ENCODE measurements at places on chromosomes 16 and 17.

- no peak for DNase-seq
Measured at GRCh38 chr16:2233872-2234812, 2.1 kb upstream of the DNASE1L2 start.

DNA sequence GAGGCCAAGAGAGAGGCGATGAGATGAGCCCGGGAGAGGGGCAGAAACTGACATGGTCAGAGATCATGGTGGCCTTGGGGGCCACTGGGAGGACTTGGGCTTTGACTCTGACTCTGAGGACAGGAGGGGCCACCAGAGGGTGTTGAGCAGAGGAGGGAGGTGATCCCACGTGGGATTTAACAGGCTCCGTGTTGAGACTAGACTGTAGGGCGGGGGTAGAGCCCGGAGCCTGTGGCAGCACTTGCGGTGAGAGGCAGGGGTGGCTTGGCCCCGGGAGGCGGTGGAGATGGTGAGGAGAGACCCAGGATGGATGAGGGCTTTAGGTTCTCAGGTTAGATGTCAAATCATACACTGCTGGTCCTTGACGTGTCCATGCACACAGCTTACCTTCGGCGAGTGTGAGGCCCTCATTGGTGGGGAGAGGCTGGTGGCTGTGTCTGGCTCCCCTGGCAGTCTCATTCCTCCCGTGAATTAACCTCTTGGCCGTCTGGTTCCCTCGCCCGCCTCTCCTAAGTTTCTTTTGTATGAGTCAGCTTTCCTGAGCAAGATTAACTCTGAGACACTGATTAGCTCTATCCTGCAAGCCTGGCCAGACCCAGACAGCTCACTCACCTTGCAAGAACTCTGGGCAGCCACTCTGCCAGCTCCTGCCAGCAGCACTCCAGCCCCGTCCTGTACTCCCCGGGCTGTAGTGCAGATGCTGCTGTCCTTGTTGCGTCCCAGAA lies 39.7 kb downstream of the VPS35L start:
- DNase-seq, result peak; percentile 52

DNA sequence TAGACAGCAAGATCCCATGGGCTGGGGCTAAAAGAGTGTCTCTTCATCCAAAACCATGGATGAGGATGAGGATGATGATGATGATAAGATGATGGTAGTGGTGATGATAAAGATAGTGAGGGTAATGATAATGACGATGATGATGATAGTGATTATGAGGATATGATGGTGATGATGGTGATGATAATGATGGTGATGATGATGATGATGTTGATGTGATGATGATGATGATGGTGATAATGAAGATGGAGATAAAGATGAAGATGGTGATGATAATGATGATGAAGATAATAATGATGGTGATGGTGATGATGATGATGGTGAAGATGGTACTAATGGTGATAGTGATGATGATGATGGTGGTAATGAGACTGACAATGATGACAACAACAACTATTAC lies 299.5 kb downstream of the NPIPA8 start:
- no peak for DNase-seq

DNA sequence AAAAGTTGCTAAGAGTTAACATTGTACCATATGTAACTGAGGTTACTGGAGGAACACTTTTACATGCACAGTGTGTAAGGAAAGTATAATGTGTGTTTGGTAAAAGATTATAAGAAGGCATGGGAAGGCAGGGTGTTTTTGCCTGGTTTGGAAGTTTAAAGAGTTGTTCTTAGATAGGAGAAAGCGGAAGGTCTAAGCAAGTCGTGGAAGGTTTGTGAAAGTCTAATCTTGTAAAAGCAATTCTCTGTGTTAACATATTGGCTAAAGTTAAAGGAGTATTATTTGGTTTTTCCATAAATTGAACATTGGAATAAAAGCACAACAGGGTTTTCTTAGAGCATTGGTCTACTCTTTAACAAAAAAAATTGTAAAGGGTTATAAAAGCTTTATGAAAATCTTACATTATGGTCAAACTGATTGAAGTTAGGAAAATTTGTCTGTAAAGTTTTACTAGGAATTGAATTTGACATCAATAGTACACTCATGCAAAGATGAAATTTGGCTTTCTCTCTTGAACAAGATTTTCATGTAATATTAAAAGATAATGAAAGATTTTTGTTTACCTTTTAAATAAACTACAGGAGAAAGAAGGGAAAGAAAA lies 4.7 kb upstream of the CANT1 start:
- DNase-seq, result no peak
